Choroid plexus epithelial cell (primary cell): ENCODE measurements at places on chromosomes 2 and 18.

DNA sequence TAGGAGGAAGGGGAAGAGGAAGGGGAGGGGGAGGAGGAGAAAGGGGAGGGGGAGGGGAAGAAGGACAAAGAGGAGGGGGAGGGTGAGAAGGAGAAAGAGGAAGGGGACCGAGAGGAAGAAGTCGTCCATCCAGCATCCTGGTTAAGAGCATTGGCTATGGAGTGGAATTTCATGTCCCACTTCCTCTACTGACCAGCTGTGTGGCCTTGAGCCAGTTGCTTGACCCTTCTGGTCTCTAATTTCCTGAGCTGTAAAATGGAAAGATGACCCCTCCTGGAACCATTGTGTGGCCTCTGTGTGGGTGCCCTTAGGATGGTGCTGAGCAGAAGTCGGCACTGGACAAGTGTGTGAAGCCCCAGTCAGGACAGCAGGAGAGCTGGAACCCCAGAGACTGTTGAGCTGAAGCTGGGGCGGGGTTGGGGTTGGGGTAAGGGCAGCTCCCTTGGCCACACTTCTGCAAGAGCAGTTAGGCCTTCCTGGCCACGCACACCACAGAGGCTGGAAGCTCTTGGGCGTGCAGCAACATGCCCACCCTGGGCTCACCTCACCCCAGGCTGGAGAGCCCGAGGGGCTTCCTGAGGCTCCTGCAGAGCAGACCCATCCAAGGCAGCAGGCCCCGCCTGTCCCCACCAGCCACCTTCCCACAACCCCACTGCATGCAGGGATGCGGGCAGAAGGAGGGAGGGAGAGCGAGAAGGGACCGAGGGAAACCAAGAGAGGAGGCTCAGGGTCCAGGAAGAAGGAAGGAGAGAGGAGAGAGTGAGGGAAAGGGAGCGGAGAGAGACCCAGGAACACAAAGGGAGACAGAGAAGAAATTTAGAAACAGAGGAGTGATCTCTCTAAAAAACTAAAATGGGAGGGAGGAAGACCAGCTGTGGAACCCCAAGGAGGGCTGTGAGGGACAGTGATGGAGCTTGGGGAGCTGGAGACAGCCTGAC is 16.2 kb downstream of the ADRA2B start:
- DNase-seq, result no peak

GRCh38 chr2:169729274-169729605 is 4.4 kb upstream of the KLHL23 start:
- DNase-seq, result peak; percentile 7

DNA sequence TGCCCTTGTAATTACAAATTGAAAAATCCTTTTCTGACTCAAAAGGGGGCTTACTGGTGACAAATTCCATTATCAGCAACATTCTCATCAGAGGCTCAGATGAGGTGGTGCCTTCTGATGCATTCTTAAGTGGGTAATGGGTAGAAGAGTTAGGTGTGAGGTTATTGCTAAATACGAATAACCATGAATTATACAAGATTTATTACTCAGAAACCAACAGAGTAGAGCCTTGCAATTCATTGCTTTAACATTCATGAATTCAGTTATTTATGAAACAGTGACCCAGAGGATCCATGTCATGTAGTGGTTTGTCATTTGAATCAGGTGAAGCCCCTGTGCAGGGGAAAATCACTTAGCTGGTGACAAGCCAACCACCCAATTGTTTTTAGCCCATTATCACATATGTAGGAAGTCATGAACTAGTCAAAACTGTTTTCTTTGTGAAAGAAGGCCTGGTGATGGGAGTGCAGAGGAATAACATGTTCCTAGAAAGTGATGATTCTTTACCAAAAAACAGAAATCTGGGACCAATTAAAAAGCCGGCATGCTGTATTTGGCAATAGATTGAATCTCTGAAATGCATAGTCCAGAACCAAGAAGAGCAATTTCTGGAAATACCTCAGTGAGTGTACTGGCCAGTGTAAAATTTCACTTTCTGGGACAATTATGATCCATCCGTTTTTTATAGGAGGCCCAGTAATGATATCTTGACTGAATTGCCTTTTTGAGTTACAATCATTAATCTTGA is 70.2 kb downstream of the CRIM1 start:
- no peak for DNase-seq

- no peak for DNase-seq
Observed at GRCh38 chr2:57888463-57888862, 158.1 kb upstream of the VRK2 start.

DNA sequence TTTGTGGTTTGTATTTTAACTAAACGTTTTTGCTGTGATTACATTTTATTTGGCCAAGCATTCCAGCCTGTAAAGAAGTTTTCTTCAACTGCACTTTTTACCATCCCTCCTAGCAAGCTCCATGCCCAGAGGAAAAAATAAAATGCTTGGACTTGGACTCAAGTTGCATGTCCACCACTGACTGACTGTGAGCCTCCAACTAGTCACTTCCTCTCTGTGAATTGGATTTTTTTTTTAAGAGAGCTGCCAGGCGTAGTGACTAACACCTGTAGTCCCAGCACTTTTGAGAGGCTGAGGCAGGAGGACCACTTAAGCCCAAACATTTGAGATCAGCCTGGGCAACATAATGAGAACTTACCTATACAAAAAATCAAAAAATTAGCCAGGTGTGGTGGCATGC is 1185.2 kb upstream of the PIK3C3 start:
- DNase-seq, result no peak

DNA sequence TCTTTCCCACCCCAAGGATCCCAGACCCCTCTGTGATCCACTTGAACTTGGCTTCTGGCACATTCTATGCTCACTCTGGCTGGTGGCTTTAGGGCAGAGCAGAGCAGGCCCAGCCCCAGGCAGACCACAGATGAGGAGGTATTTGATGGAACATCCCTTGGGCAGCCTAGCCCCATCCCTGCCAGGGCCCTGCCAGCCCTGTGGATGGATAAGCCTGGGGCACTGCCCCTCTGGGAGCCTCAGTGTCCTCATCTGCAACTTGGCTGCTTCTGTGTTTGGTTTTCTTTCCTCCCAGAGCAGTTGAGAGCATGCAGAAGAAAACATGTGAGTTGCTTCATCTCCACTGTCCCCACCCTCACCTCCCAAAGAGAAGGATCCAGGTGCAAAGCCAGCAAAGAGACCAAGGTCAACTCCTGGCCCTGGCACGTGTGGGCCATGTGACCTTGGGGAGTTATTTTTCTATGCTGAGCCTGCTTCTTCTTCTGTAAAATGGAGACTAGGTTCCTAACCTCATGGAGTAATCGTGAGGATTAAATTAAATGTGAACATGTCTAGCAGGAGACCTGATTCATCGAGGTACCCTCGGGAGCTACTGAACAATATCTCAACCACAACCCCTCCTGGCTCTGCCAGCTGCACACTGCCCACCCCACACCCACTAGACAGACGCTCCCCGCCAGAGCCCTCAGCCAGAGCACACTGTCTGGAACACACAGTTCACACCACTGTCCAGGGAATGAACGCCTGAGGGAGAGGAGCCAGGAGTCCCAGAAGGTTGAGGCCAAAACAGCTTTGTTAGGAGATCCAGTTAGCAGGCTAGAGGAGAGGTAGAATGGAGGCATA is 14.6 kb upstream of the TNS1 start:
- DNase-seq, result no peak

- peak; percentile 74 for DNase-seq
Observed at GRCh38 chr2:64488050-64488974, 34.4 kb downstream of the LGALSL start.

DNA sequence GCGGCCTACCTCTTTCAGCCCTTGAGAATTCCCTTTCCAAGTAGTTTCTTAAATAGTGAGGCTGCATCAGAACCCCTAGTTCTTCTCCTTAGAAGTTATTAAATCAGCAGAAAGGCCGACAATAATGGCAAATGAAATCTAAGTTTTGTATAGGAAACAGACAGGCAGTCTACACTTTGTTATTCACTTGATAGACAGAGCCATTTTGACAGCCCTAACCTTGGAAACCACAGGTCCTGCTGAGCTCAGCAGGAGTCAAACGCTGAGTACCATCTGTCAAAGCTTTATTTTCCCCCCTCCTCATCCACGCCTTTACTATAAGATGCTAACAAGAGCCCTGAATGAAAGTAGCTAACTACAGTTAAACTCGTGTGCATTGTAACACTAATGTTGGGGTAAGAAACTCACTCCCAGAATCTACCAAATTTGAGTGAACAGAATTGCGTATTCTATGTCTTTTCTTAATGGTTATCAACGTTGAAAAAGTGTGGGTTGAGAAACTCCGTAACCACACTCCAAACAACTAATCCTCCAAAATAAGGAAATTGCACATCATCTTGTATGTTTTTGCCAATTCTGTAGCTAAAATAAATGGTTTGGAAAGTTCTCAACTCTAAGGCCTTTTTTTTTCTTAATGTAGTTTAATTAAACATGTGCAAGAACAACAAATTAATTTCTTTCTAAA is 90.6 kb upstream of the EFEMP1 start:
- no peak for DNase-seq

DNA sequence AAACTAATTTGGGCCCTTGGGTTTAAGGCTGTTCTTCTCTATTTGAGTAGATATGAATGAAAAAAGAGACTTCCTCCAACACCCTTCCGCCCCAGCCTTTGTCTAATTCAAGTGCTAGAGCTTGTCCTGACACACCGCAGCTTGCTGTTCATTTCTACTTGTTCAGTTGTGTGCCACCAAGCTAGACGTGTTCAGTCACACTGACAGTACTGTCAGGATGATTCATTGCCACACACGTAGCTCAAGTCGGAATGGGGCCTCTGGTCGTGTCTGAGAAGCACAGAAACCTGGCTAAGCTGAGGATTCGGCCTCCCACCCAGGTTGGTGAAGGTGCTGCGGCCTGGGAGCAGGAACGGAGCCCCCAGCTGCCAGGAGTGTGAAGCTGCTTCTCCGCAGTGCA is 45.6 kb upstream of the INHBB start:
- DNase-seq, result no peak

DNA sequence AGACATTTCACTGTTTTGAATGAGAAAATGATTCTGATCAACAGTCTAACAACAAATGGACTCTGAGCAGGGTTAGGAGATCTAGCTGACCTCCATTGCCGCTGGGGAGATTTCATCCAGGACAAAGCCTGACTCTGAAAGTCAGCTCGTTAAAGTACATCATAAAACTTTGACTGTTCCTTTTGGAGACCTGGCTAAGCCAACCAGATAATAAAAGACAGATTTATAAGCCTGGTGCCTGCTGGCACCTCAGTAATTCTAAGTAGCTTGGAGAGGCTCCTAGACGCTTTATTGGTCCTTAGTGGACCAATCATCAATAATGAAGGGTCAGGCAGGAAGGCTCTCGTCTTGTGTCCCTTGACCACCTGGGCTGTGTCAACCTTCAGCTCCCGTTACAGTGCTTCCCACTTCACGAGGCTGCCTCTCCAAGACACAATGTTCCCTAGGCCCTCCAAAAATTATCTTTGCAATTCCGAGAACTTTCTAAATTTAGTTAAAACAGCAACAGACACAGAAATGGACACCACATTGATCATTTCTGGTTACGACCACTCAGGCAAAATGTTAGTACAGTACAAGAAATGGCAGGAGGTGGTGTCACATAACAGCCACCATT is 47.9 kb upstream of the PMAIP1 start:
- no peak for DNase-seq

DNA sequence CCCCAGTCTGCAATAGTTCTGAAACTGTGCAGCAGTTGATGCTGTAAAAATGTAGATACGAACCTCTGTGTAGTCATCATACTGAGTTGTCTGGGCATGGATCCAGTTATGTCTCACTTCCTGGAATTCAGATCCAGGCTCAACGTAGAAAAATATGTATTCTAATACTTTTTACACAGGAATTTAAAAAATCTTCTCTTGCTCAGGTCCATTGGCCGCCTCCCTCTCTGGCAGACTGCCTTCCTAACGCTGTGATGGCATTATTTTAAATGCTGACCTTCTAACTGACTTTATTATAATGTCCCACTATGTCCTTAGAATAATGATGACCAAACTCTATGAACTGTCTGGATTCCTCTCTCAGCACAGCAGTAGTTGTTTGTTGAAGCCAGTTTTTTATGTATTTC is 119.6 kb downstream of the FEZ2 start:
- peak; percentile 93 for DNase-seq

GRCh38 chr2:241088376-241088775 is 13.7 kb downstream of the MTERF4 start:
- DNase-seq, result no peak

DNA sequence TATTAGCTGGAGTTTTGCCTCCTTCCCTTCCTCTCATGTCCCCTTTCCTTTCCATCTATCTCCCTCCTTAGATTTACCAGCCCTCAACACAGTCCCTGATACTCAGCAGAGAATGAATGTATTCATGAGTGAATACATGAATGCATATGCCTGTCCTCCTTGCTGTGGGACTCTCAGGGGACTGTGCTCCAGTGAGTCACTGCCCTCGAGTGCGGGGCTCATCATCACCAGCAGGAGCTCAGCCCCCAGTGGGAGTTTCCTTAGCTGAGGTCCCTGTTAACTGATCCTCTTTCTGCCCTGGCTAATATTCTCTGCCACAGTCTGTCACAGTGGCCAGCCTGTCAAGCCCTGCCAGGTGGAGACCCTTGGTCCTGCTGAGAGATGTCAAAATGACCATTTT is 104.9 kb upstream of the LHCGR start:
- no peak for DNase-seq

- DNase-seq, result peak; percentile 3
Observed at GRCh38 chr2:8447610-8448221, 234.1 kb upstream of the ID2 start.

DNA sequence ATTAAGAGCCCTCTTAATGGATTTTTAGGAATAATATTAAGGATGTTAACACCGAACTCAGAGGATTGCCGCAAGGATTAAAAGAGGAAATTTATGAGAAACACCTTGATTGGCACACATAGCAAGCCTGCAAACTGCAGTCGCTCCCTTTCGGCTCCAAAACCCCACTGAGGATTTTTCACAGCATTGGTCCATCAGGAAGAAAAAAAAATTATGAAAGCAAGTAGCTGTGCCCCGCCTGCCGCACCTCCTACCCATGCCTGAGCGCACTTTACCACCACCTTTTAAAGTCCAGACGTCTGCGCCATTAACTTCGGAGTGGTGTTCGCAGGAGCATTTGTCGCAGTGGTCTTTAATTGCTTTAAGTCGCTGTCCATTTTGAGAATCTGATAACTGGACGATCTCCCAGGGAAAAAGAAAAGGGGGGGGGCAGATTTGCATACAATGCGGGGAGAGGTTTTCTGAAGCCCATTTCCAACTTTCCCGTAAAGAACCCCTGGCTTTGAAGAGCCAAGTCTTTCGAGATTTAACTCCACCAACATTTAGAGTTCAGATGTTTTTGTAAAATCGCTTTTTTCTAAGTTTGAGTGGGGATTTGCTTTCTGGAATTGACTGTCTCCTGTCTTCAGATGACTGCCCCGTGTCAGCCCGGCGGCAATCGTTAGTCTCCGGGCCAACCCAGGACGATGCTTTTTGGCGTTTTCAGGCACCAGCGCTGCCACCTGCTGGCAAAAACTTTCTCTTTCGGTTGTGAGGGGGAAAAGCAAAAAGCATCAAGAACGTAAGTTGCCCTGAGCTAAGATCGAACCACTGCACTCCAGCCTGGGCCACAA is 913 bp upstream of the TRABD2A start:
- peak; percentile 88 for DNase-seq

- peak; percentile 92 for DNase-seq
Observed at GRCh38 chr18:11688972-11689668, at the start of gene GNAL. TSS of gene GNAL (plus strand) at chr18:11689264. CDS start at chr18:11689564, 300 bp downstream.
